ENCODE measurements at places on chromosomes 7 and 10. TPM values are rescaled to one million over a fixed set of nuclear protein-coding genes. Genes with fewer than 3 reads are reported as not detected.

LIPJ gene
- total RNA-seq = under 0.01 TPM

PPP1R17 gene
- total RNA-seq = not detected

PCLO gene
- 1.2 TPM for total RNA-seq

EPO gene
- not detected for total RNA-seq

PRKRIP1 gene
- 13.3 TPM for total RNA-seq

EIF4EBP2 gene
- total RNA-seq = 26.1 TPM

MACC1 gene
- total RNA-seq = 0.24 TPM

AKR1E2 gene
- total RNA-seq = 18.0 TPM

EGR2 gene
- 5.9 TPM for total RNA-seq

GBX1 gene
- not detected for total RNA-seq

SLC13A4 gene
- total RNA-seq = not detected

KCNIP2 gene
- 0.12 TPM for total RNA-seq
